Gastrocnemius medialis (tissue), 4 donors: ENCODE measurements at places on chromosomes 4 and X. TPM values are rescaled to one million over a fixed set of nuclear protein-coding genes. Genes with fewer than 3 reads are reported as not detected.

NAP1L2 gene
- 0.51 TPM for total RNA-seq

TSPYL2 gene
- total RNA-seq = 68.7 TPM

KLKB1 gene
- 0.40 TPM for total RNA-seq

- no peaks in the 10 kb centered on the region for H3K36me3 ChIP-seq
- no peak overlapping the region for H3K27ac ChIP-seq
- no peak overlapping the region for H3K4me3 ChIP-seq
- no peaks in the 10 kb centered on the region for H3K4me1 ChIP-seq
Observed at GRCh38 chrX:134622056-134622812, 36.0 kb downstream of the PLAC1 start.

DNA sequence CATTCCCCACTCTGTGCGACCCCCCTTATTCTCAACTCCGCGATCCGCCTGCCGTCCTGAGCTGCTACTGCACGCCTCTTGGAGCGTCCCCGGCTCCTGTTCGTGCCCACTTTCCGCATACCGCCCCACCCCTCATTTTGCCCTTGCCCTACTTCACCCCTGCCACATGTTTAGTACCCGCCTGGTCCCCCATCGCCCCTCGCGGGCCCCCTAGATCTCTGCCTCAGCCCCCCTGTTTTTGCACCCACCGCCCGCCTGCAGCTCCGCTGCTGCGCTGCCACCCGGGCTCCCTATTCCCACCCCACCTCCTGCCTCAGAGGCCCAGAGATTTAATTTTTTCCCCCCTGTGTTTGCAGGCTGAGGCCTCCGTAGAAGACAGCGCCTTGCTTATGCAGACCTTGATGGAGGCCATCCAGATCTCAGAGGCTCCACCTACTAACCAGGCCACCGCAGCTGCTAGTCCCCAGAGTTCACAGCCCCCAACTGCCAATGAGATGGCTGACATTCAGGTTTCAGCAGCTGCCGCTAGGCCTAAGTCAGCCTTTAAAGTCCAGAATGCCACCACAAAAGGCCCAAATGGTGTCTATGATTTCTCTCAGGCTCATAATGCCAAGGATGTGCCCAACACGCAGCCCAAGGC is 1.4 kb downstream of the MAGED1 start:
- no peaks in the 10 kb centered on the region for H3K4me1 ChIP-seq
- H3K27me3 ChIP-seq = no peaks in the 10 kb centered on the region
- peak overlapping the region; percentile 59 for H3K4me3 ChIP-seq
- H3K27ac ChIP-seq = peak overlapping the region; percentile 80
- DNase-seq = no peak

GRCh38 chr4:38163216-38164006 is 203.2 kb downstream of the PTTG2 start:
- no peaks in the 10 kb centered on the region for H3K27me3 ChIP-seq
- H3K4me3 ChIP-seq = no peak overlapping the region
- no peak for DNase-seq
- no peaks in the 10 kb centered on the region for H3K36me3 ChIP-seq

DNA sequence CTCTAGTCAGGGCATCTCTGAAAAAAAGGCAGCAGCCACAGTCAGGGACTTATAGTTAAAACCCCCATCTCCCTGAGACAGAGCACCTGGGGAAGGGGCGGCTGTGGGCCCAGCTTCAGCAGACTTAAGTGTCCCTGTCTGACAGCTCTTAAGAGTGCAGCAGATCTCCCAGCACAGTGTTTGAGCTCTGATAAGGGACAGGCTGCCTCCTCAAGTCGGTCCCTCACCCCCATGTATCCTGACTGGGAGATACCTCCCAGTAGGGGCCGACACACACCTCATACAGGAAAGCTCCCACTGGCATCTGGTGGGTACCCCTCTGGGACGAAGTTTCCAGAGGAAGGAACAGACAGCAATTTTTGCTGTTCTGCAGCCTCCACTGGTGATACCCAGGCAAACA is 129.0 kb downstream of the ANXA5 start:
- no peak overlapping the region for H3K4me3 ChIP-seq
- H3K27ac ChIP-seq = no peak overlapping the region
- no peaks in the 10 kb centered on the region for H3K27me3 ChIP-seq

DNA sequence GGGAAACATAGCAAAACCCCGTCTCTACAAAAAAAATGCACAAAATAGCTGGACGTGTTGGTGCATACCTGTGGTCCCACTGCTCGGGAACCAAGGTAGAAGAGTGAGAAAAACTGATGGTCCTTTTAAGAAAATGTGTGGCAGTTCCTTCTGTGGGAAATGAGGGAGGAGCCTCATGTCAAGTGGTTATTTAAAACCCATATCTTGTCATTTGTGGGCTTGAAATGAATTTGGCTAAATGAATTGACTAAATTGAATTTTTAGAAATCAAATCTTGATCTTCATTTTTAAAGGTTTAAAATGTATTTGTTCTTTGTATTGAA is 16.2 kb upstream of the LAMP2 start:
- peak overlapping the region; percentile 61 for H3K4me3 ChIP-seq
- no peaks in the 10 kb centered on the region for H3K36me3 ChIP-seq
- DNase-seq = no peak
- H3K4me1 ChIP-seq = peaks cover 3% of the 10 kb centered on the region
- H3K27ac ChIP-seq = peak overlapping the region; percentile 93

GRCh38 chr4:42480717-42481116 is 83.4 kb downstream of the SHISA3 start:
- no peak for DNase-seq
- peaks cover 10% of the 10 kb centered on the region for H3K4me1 ChIP-seq
- H3K4me3 ChIP-seq = no peak overlapping the region

DNA sequence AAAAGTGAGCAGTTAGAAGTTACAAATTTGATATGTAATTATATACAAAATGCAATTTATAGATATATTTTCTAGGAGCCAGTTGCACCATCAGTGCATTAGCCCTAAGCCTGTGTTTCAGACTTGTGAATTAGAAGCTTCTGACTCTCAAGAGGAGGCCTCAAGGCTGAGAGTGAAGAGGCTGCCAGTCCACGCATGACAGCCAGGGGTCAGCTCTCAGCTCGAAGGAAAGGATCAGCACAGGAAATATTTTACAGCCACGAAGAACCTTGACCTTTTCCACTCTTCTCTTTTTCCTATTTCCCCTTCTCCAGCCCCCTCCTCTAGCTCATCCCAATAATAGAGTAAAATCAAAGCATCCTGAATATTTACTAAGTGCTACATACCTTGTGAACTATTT is 642.4 kb downstream of the TRIML1 start:
- no peaks in the 10 kb centered on the region for H3K27me3 ChIP-seq
- no peaks in the 10 kb centered on the region for H3K4me1 ChIP-seq
- H3K4me3 ChIP-seq = no peak overlapping the region
- H3K27ac ChIP-seq = no peak overlapping the region
- DNase-seq = no peak

GRCh38 chrX:132961511-132961910 is 3.1 kb upstream of the HS6ST2 start:
- no peak overlapping the region for H3K27ac ChIP-seq
- no peak for DNase-seq
- no peaks in the 10 kb centered on the region for H3K36me3 ChIP-seq

- no peak overlapping the region for H3K4me3 ChIP-seq
- no peaks in the 10 kb centered on the region for H3K27me3 ChIP-seq
- H3K36me3 ChIP-seq = no peaks in the 10 kb centered on the region
- no peak for DNase-seq
- no peak overlapping the region for H3K27ac ChIP-seq
Observed at GRCh38 chrX:26871967-26872366, 591.2 kb downstream of the PPP4R3C start.

DNA sequence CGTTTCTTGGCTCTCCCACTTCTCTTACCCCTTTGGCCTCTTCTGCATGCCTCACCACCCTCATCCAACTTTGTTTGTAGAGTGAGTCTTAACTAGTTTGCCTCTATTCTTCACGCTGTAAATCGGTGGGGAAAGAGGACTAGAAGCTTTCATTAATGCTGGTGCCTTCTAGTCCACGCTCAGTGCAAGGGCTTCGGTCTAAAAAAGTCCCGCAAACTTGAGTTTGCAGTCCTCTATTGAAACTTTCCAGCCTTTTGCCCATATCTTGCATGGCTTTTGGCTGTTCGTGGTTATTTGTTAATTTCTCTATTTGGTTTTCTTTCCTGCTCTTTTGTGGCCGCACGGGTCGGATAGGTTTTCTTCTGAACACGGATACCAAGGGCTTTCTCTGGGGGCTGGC is 868 bp downstream of the DACH2 start:
- DNase-seq = no peak
- H3K36me3 ChIP-seq = no peaks in the 10 kb centered on the region
- no peak overlapping the region for H3K4me3 ChIP-seq
- no peaks in the 10 kb centered on the region for H3K4me1 ChIP-seq
- peaks cover 5% of the 10 kb centered on the region for H3K27me3 ChIP-seq

- no peak overlapping the region for H3K4me3 ChIP-seq
- H3K27ac ChIP-seq = no peak overlapping the region
- no peak for DNase-seq
- no peaks in the 10 kb centered on the region for H3K4me1 ChIP-seq
- no peaks in the 10 kb centered on the region for H3K27me3 ChIP-seq
Observed at GRCh38 chr4:40121515-40121914, 64.9 kb downstream of the N4BP2 start.

DNA sequence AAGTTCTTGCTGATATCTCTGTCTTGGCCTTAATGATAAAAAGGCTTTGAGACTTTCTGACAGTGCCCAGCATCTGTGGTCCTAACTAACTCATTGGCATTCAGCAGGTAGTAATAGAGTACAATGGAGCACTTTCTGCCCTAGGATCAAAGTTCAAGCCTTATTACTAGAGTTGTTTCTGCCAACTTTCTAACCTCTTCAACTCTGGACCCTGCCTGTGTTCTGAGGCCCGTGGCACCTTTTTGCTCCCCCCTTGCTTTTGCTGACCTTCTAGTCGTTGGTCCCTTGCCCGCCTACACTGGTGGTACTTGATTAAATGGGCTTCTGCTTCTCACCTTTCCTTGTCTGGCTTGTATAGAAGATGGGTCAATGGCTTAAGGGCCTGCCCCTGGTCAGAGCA is 126.3 kb downstream of the PPARGC1A start:
- H3K4me1 ChIP-seq = no peaks in the 10 kb centered on the region
- no peak for DNase-seq
- no peaks in the 10 kb centered on the region for H3K27me3 ChIP-seq
- H3K4me3 ChIP-seq = no peak overlapping the region

- H3K4me3 ChIP-seq = peak overlapping the region; percentile 66
- peak; percentile 74 for DNase-seq
Observed at GRCh38 chrX:103687073-103687695, 685 bp upstream of the MORF4L2 start.
